T-helper 9 cell (primary cell): ENCODE measurements at places on chromosomes 1 and 21.

DNA sequence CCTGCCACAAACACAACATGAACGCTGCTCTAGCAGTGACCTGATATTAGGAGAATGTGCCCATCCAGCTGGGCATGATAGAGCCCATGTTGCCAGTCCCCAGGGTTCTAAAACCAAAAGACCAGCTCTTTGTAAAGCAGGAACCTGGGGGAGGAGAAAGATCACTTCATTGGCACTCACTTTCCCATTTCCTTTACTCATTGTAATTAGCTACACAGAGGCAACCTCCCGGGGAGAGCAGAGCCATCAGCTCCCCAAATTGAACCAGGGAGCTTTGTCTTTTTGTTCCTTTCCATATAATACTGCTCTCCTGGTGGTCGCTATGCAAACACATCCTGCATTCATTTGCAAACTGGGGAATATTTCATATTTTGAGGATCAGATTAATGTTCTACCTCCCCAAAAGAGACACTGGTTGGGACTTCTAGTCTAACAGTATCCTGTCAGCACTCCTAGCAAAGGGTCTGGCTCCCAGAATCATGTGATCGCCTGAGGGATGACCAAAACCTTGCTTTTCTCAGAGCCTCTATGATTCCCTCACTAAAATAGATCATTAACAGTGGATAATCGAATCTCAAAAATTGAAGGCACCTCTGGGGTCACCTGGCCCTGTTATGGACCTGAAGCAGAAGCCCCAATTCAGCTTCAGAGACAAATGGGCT, 76.7 kb upstream of the CD1D start:
- no peak for DNase-seq

- no peak for DNase-seq
Measured at GRCh38 chr1:116003823-116004222, 27.5 kb downstream of the SLC22A15 start.

GRCh38 chr1:62311473-62311943, 7.7 kb downstream of the KANK4 start:
- DNase-seq: no peak

GRCh38 chr1:86646256-86646655, 58.1 kb upstream of the SH3GLB1 start:
- no peak for DNase-seq

DNA sequence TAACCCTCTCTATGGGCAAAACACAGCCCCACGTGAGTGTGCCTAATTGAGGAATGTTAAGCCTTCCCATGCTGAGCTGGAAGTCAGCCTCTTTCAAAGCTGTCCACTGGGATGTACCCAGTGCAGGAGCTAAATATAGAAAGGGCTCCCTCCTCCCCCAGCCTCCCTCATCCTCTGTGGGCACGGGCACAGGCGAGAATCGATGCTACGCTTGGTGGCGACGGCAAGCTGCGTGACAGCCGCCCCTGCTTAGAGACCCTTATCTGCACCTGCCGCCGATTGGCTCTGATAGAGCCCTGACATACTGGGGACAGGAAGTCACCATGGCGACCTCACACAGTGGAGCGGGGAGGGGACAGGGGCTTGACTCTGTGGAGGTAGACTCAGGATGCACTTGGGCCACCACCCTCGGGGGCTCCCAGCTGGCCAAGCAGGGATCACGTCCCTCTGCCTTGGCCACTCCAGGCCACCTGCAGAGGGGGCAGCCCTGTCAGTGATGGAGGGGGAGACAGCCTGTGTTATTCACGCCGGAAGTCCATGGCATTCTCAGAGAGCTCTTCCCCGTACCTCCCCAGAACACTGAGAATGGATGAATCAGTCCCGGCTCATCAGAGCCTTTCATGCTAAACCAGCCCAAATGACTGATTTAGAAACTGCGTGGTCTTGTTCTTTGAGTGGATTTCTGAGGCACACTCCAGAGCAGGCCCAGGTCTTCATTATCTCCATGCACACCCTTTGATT, 84.8 kb downstream of the KCND3 start:
- no peak for DNase-seq

GRCh38 chr1:37845049-37845646, 14.2 kb downstream of the MTF1 start:
- no peak for DNase-seq

- DNase-seq: no peak
Measured at GRCh38 chr1:95409276-95409675, 175.3 kb downstream of the RWDD3 start.

- DNase-seq: no peak
Measured at GRCh38 chr1:61816191-61816590, 73.9 kb downstream of the PATJ start.

- no peak for DNase-seq
Measured at GRCh38 chr1:212721388-212722247, 22.0 kb upstream of the BATF3 start.

DNA sequence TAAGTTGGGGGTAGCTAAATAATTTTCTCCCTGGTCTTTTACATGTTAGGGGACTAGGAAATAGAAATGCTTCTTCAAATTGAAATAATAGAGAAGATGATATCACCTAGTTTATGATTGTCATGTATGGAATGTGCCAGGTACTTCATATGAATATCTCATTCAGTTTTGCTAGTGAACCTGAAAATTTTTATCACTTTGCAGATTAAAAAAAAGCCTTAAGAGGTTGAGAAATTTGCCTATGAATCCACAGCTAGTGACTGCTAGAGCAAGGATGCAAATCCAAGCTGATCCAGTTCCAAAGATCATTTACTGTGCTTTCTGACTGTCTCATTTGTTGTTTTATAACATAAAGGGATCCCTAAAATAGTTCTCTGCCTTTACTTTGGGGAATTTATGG, 24.7 kb downstream of the RNF2 start:
- no peak for DNase-seq

GRCh38 chr1:16286122-16286521, 49.1 kb upstream of the CPLANE2 start:
- no peak for DNase-seq

- no peak for DNase-seq
Measured at GRCh38 chr1:182301467-182302198, 90.0 kb downstream of the GLUL start.

DNA sequence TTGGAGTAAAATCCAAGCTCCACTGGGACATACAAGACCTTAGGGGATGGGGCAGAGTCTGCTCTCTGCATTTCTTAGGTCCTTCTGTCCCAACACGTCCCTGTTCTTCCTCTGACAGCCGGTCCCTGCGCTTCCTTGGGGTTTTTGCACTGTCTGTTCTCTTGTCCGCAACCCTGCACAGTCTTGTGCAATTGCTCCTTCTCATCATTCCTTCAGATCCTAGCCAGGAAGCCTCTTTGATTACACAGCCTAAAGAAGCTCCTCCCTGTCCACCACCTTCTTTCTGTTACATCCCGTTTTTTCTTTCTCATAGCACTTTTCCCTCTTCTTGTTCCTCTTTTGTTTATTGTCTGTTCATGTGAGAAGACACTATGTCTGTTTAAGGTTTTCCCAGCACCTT, 19.9 kb downstream of the ACOT11 start:
- DNase-seq: no peak

- no peak for DNase-seq
Measured at GRCh38 chr1:29255134-29255666, 18.9 kb downstream of the PTPRU start.

DNA sequence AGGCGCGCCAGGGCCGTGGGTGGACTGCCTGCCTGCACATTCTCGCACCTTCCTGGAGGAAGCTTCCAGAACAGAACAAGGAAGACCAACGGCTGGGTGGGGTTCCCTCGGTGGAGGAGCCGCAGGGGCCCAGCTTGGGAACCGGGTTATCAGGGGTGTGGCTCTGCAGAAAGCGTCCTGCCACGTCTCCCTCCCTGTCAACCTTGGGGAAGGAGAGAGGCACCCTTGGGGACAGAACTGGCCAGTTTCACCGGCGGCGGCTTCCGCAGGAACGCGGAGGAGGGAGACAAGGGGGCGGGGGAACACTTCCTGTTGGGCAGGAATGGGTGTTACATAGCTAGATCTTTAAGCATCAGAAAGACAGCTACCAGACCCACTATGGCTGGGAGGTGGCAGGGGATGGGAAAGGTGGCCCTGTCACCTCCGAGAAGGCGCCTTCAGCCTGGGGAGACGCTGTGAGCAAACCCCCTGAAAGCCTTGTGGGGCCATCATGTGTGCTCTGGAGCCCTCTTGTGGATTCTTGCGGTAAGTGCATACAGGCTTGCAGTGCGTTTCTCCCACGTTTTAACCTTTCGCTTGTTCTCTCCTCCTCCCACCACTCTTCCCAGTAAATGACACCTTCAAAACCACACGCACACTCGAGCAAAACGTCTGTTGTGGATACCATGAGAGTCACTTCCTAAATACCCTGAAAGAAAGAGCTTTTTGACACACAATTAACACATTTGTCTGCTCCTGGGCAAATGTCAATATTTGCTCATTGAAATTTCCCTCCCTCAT, 3.8 kb upstream of the PLEKHA6 start:
- peak; percentile 57 for DNase-seq

DNA sequence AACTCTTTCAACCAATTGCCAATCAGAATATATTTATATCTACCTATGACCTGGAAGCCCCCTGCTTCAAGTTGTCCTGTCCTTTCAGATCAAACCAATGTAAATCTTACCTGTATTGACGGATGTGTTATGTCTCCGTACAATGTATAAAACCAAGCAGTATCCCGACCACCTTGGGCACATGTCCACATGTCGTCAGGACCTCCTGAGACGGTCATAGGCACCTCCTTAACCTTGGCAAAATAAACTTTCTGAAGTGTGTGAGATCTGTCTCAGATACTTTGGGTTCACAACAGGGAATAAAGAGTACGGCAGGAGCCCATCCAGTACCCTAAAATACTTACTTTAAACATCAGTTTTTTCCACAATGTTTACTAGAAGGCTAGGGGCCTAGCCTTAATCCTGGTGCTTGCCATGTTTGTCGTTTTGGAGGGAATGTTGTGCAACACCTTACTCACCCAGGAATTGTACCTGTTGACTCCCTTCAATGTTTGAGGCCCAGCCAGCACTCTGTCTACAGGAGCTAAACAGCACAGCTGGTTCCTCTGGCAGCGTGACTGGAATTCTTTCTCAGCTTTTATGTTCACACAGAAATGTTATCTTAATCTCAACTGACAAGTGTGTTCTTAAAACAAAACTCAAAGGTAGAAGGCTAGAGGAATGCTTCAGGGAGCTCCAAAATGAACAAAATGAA, 90.8 kb upstream of the USP25 start:
- DNase-seq: no peak

- DNase-seq: peak; percentile 45
Measured at GRCh38 chr1:6033986-6034749, 11.5 kb upstream of the KCNAB2 start.

DNA sequence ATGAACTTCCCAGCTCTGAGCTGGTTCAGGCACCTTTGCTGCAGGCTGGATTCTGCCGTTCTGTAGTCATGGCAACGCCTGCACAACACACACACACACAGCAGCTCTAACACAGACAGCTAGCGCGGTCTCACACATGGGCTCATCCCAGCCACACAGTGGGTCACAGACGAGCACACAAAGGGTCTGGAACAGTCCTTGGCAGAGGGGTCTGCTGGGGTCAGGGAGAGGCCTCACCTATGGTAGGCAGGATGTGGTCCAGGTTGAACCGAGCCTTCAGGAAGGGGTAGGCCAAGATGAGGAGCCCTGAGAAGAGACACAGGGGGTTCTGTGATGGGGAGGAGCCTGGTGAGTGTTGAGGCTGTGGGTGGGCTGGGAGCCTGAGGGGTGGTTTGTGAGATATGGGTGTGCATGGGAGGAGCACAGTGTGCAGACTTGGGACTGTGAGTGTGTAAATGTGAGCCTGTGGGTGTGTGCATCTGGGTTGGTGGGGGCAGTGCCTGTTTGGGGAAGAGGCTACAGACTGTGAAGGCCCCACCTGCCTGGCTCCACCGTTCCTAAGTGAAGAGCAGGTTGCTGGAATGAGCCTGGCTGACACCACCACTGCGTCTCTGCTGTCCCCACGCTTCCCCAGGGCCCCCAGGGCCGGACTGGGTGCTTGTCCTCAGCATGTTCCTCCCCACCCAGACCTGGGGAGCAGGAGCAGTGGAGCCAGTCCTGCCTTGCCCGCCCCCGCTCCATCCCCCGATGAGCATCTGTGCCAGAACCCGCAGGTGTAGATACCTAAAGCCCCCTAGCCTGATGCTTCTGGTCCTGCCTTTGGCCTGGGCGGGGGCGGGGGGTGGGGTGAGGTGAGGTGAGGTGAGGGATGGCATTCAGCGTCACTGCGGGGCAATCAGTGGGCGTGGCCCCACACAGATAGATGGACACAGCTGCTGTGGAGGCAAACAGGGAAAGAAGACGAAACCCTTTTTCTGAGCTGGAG, 1.5 kb downstream of the KNCN start:
- peak; percentile 50 for DNase-seq

DNA sequence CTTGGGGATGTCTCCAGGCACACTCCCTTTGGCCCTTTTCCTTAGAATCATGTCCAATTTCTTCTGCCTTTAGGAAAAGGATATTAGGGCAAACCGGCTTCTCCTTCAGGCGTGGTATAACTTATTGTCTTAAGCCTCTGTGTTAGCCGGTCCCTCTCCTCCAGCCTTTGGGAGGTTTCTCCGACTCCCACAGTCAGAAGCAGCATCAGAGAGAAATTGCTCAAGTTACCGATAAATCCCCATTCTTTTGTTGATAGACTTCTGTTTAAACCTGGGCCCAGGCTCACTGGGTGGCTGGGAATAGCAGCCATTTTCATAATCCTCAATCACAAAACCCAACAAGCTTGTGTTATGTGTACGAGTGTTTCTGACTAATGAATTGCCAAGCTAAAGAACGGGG, 85.4 kb upstream of the KAZN start:
- DNase-seq: no peak

- DNase-seq: no peak
Measured at GRCh38 chr21:46005481-46005881, 23.9 kb downstream of the COL6A1 start.

GRCh38 chr1:206658264-206658980, 23.1 kb downstream of the DYRK3 start:
- peak; percentile 29 for DNase-seq

DNA sequence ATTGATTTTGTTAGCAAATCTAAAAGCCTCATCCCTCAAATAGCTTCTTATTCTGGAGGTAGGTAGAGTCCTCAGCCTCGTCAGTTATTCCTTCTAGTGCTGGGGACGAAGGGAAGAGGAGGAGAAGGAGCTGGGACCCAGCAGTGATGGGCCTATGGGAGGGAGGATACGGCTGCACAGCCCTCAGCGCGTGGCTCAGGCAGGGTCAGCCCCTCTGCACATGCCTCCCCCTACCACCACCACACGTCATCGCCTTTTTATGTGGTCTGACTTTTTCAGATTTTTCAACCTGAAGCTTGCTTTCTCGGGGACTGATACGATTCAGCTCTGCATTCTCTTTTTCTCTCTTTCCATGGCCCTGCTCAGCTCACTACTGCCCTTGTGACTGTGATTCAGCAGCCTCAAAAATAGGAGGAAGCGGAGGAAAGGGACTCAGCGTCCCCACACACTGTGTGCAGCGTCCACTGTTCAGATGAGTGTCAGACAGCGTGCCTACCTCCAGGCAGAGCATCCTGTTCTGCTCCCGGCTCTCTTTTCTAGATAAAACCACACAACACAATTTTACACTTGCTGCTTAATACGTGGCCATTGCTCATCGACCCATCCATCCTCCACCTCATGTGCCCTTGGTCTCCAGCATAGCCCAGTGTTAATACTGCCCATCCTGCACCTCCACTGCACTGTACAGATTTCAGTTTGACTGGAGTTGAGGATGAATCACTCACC, 827 bp downstream of the OR2B11 start:
- no peak for DNase-seq

GRCh38 chr1:35929730-35930592, 944 bp upstream of the AGO3 start:
- DNase-seq: peak; percentile 25

GRCh38 chr21:41801321-41802197, 34.7 kb upstream of the RIPK4 start:
- DNase-seq: no peak
